Occipital lobe (tissue), 3 donors: ENCODE measurements at places on chromosomes 16 and 17.
A peak's percentile ranks its signal among the peaks of the same experiment; 100 is the strongest.

GRCh38 chr16:84029297-84030047 lies 13.1 kb downstream of the SLC38A8 start:
- no peak for DNase-seq

- no peak for DNase-seq
Observed at GRCh38 chr17:6789146-6789545, 13.1 kb downstream of the FBXO39 start.

DNA sequence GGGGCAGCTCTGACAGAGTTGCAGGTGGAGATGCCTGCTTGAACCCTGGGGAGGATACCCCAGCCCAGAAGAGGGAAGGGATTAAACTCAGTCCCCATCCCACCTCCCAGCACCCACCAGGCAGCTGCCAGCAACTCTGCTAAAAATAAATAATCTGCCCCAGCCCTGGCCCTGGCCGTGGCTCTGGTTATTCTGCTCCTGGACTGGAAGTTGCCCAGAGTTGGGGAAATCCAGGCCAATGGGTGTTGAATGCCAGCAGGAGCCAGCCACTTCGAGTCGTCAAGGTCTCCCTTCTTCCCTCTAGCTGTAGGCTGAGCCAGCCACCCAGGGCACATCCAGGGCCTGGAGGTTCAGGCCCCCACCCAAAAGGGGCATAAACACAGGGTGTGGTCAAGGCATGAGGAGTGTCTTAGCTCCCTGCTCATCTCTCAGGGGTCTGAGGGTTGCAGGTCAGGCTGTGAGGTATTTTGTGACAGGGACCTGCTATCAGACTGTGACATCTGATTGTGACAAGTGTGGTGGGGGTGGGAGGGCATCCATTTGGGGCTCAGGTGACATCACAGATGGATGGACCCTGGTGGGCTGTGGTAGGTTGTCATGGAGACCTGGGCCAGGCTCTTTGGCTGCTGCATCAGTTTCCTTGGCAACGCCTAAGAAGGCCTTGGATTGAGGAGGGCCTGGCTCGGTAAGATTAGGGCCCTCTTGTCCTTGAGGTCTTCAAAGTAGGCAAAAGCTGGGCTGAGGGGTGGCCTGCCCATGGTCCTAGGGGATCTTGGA lies 1.0 kb upstream of the RRAD start:
- no peak for DNase-seq

- no peak for DNase-seq
Observed at GRCh38 chr16:9119795-9120194, 28.4 kb downstream of the HAPSTR1 start.

DNA sequence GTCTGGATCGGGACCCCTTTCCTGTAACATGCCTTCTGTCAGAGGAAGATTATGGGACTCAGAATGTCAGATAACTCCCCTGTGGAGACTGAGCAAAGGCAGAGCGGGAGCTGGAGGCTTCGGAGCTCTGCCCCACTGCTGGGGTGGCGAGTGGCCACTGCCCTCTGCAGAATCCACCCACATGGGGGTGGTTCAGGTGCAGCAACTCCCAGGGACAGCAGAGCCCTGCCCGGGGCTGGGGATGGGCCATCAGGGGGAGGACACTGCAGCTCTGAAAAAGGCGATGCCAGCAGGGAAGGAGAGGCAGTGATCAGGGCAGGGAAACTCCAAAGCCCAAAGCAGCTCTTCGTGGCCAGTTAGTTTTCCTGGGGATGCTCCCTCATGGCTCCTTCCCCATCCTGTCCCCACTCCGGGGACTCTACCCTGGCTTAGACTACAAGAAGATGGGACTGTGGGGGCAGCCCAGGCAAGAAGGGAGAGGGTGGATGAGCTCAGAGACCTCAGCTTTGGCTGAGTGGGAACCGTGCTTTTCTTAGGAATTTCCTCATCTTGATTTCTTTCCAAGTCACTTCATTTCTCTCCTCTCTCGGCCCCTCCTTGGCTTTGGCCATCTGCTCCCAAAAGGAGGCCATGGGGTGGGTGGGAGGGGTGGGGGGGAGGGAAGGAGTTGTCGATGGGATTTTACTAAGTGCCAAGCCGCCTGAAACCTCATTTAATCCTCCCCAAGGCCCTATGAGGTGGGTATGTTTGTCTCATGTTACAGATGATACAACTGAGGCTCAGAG lies 4.0 kb downstream of the CA4 start:
- DNase-seq: no peak

- DNase-seq: no peak
Observed at GRCh38 chr17:64066716-64067115, 46.3 kb upstream of the ICAM2 start.

DNA sequence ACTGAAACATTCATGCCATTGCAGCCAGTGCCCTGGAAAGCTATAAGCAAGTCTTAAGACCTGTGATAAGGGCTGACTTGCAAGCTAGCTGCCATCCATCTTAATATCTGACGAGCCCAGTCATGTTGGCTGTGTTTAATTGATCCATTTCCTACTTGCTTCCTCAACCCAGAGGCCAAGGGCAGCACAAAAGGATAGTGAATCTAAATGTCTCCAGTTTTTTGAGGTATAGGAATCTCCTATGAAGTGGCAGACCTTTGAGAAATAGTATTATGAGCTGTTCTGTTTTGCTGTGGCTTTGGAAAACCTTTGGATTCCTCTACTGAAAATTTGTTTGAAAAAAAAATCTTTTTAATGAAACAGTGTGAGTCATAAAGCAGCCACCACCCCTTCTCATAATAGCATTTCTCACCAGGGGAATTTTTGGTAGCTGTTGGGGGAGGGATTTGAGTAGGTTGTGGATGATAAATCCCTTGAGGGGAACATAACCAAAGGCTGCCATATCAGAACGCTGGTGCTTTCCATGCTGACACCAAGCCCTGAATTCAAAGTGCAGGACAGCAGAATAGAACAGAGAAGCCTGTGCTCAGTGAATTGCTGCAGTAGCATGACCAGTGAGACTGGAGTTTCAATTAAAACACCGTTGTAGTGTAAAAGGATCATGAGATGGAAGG lies 12.9 kb downstream of the ZNRF1 start:
- peak; percentile 29 for DNase-seq

GRCh38 chr16:31477220-31478216 lies 5.4 kb upstream of the SLC5A2 start:
- DNase-seq: no peak

DNA sequence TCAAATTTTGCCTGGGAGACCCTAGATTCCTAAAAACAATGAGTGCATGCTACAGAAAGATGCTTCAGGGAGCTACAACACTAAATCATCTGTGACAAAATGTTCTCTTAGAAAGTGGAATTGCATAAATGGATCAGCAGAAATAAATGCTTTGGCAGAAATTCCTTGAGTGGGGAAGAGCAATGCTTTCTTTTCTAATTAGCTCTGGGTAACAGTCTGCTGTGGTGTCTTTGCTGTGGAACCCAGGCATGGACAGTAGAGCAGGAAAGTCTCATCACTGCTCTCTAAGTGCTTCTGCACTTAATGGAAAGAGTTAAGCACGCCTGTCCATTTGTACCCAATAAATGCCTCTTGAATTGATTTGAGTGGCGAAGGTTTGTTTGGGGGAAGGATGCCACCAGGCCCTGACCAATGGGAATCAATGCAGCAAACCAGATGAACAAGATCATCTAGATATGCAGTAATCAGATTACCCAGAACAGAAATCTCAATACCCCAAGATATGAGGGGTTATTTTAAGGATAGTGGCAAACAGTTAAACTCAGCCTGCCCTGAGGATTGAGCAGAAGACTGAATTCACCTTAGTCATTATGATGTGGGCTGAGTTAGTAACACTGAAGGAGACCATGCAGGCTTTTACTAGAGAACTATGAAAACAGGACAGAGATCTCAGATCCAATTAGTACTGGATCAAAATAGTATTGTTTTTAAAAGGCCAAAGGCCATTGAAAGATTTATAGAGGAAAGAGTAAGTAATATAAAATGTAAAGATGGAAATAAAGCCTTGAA lies 13.6 kb downstream of the HLF start:
- DNase-seq: no peak

DNA sequence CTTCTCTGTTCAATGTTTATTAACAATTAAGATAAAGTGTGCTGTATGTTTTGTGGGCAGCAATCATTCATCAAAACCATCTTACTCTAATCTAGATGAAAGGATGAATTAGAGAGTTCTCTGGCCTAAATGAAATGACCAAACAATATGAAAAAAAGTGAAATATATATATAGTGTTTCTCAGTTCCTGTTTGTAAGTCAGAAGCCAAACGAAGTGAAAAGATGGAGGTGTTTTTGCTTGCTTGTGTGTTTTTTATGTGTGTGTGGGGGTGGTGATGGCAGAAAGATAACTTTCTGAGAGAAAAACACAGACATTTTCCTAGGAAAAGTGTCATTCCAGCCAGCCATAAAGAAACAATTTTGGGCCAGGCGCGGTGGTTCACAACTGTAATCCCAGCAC lies 138.6 kb downstream of the CDH8 start:
- DNase-seq: no peak

GRCh38 chr17:77654850-77655249 lies 303.7 kb upstream of the TNRC6C start:
- no peak for DNase-seq

DNA sequence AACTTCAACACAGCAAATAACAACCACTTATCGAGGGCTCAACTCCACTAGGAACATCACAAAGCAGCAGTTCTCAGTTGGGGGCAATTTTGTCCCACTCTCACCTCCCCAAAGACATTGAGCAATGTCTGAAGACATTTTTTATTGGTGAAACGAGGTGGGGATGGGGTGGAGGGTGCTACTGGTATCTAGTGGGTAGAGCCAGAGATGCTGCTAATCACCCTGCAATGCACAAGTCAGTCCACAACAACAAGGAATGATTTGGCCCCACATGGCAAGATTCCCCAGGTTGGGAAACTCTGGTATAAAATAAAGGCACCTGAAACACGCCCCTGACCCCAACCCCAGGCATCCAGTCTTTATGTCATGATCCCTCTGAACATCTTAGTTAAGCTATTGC lies 33.3 kb downstream of the TLE7 start:
- no peak for DNase-seq

DNA sequence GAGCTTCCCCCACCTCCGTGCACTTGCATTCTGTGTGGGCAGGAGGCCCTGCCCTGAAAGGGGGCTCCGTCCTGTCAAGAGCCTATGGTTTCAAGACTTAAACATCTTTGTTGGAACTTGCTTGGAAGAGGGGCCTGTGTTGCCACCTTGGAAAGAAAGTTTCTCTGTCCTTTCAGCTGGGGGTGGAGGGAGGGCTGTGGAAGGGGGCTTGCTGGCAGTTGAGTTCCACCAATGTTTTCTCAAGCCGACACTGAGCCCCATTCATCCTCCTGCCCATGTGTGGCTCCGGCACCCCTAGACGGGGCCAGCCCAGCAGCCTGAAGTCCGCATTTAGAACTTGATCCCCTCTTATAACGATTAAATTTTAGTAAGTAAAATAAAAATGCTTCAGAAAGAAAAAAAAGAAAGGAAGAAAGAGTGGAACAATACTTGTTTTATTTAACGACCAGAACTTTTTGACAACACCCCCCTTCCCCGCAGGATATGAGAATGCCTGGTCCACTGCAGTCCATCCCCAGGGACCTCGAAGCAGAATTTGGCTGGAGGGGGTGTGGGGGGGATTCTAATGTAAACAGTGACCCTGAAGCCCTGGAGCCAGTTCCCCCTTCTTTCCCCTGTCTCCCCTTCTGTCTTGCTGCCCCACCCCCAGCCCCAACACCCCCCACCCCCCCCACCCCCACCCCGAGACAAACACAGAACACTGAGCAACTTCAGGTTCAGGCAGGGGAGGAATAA lies 26.9 kb upstream of the CLEC18A start:
- DNase-seq: no peak

DNA sequence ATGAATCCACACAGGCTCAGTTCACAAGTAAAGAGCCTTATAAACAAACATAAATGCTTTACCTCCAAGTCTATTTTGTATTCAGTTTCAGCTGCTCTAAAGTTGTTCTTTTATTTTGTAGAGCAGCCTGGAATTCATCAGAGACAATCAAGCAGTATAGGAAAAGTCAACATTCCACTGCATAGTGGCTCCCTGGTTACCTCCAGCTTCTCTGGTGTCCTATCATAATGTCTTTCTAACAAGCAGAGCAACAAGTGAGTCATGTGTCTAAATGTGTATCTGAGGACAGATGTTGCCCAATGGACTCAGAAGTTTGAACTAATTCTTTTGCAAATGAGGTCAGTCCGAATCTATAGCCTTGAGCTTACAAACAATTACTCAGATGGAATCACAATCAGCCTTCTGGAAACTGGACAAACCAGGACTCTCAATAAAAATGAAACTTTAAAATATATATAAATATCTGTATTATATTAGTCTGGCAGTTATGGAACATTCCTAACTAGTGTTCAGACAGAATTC lies 292.0 kb upstream of the TOM1L1 start:
- no peak for DNase-seq

- no peak for DNase-seq
Observed at GRCh38 chr17:41413353-41413957, 10.9 kb downstream of the KRT37 start.

GRCh38 chr17:18038149-18038850 lies 668 bp downstream of the ATPAF2 start:
- DNase-seq: no peak

DNA sequence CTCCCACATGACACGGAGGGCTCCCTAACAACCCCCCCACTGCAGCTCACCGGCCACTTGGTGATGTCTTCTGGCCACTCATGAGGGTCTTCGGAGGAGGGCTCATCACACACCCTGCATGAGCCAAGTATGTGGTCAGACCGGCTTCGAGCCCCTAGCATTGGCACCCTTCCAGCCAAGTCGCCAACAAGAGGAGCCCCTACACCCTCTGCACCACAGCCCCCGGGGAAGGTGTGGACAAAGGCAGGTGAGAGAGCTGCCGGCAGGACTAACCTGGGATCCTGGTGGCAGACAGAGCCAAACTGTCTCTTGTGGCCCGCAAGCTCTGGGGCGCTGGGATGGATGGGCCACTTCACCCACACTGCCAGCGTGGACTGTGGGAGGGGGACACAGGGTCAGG lies 6.5 kb downstream of the SNRNP25 start:
- no peak for DNase-seq

- DNase-seq: no peak
Observed at GRCh38 chr16:67959536-67960329, 8.7 kb downstream of the SLC12A4 start.

- no peak for DNase-seq
Observed at GRCh38 chr17:67482764-67483163, 105.7 kb downstream of the PITPNC1 start.

DNA sequence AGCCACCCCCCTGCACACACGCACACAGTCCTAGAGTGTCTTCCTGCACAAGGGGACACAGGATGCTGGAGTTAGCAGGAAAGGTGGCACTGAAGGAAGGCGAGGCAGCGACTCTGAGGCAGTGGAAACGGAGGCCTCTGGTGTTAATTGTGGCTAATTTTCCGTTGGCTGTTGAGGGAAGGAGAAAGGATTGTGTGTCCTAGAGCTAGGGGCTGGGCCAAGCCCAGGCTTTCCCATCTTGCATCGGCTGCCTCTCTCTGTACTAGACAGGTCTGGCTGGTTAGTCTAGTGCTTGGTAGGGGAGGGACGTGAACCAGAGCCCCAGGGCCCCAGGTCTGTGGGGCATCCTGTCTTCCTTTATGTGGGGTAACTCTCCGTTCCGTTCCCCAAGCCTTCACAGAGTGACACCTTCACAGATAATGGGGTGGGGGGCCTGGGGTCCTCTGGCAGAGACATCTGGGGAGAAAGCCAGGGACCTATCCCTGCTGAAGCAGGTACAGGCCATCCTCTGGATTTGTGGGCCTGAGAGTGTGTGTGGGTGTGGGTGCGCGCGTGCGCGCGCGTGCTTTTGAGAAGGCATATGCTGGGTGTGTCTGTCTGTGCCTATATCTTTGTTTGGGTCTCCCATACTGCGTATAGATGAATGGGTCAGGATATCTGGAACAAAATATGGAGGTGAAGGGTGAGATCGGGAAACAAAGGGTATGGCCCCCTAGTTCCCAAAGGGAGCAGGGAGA lies at the start of gene CHD3:
CHD3 (plus strand) TSS at position 606 of the 737 bp plus-strand sequence. CDS start 212 bp downstream, outside the sequence.
- DNase-seq: peak; percentile 11

GRCh38 chr17:78390241-78391050 lies 12.0 kb downstream of the PGS1 start:
- no peak for DNase-seq
